ENCODE measurements at places on chromosomes 6 and 20. TPM values are rescaled to one million over a fixed set of nuclear protein-coding genes. Genes with fewer than 3 reads are reported as not detected.
A peak's percentile ranks its signal among the peaks of the same experiment; 100 is the strongest.

DNA sequence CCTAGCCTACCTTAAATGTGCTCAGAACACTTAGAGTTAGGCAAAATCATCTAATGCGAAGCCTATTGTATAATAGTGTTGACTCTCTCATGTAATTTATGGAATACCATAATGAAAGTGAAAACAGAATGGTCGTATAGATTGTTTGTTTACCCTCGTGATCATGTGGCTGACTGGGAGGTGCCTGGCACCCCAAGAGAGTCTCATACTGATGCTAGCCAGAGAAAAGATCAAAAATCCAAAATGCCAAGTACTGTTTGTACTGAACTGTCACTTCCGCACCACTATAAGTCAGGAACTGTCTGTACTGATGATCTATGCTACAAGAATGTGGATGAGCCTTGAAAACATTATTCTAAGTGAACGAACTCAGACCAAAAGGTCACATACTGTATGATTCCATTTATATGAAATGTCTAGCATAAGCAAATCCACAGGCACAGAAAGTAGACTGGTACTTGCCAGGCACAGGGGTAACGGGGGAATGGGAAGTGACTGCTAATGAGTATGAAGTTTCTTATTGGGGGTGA, 22.4 kb downstream of the ZMYND8 start:
- DNase-seq: no peak
- H3K4me3 ChIP-seq: no peak overlapping the region
- no peaks in the 10 kb centered on the region for H3K27me3 ChIP-seq
- peak overlapping the region; percentile 47 for H3K27ac ChIP-seq

- no peaks in the 10 kb centered on the region for H3K4me1 ChIP-seq
- no peaks in the 10 kb centered on the region for H3K27me3 ChIP-seq
- no peak overlapping the region for H3K4me3 ChIP-seq
- no peaks in the 10 kb centered on the region for H3K36me3 ChIP-seq
Observed at GRCh38 chr6:122363769-122364483, 35.5 kb upstream of the HSF2 start.

The ACSS1 gene
- total RNA-seq: 0.61 TPM

GRCh38 chr6:148530976-148531375, 188.3 kb downstream of the SASH1 start:
- H3K27ac ChIP-seq: no peak overlapping the region
- H3K4me1 ChIP-seq: no peaks in the 10 kb centered on the region
- DNase-seq: no peak
- H3K4me3 ChIP-seq: no peak overlapping the region
- no peaks in the 10 kb centered on the region for H3K27me3 ChIP-seq
- peaks cover 77% of the 10 kb centered on the region for H3K36me3 ChIP-seq

DNA sequence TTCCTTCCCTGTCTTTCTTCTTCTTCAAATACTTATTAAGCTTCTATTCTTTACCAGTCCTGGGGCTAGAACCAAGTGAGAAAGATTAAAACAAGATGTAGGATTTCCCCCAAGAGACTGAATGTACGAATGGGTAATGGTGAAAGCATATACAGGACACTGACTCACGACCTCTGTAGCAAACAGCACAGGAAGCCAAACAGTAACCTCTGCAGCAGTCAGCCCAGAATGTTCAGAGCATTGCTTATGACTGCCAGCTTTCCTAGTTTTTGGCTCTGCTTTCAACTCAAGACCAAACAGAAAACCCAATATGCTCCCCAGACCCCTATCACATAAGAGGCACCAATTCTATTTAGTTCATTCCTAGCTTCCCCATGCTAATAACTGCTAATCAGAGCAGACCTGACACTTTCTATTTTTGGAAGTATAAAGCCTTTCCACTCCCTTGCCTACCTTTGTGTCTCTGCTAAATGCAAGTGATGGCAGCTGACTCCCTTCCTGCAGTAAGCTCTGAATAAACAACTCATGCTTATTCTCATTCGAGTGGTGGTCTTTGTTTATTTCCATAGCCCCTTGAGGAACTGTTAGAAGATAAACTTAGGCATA, 690.6 kb downstream of the EPM2A start:
- no peak overlapping the region for H3K27ac ChIP-seq
- H3K36me3 ChIP-seq: peaks cover 19% of the 10 kb centered on the region
- H3K27me3 ChIP-seq: no peaks in the 10 kb centered on the region
- H3K4me3 ChIP-seq: no peak overlapping the region

- no peak within 1 kb of the TSS for H3K27ac ChIP-seq
- peak; percentile 83 for DNase-seq
- H3K36me3 ChIP-seq: peaks cover 3% of the 10 kb centered on the region
- H3K4me3 ChIP-seq: peak within 1 kb of the TSS; percentile 80
- no peaks in the 10 kb centered on the region for H3K4me1 ChIP-seq
- H3K27me3 ChIP-seq: no peaks in the 10 kb centered on the region
Observed at GRCh38 chr6:83430611-83431544, at the start of gene ME1. TSS of gene ME1 (minus strand) at chr6:83431051. CDS start at chr6:83430954, 97 bp downstream.

- H3K27ac ChIP-seq: no peak overlapping the region
- H3K36me3 ChIP-seq: no peaks in the 10 kb centered on the region
- H3K4me3 ChIP-seq: no peak overlapping the region
- no peak for DNase-seq
Observed at GRCh38 chr6:36800223-36801076, 38.8 kb downstream of the CPNE5 start.

DNA sequence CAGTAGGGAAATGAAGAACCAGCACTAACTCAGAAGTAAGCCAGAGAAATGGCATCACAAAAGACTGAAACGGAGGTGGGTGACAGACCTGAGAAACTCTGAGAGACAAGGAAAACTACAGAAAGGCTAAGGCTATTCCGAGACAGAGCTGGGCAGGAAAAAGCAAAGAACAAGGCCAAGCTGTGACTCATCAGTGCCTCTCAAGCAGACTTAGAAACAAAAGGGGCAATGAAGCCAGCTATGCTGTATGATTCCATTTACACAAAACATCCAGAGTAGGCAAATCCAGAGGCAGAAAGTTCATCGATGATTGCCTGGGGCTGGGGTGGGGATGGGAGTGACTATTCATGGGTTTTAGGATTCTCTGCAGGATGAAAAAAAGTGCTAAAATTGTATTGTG, 50.0 kb downstream of the SLC23A2 start:
- no peaks in the 10 kb centered on the region for H3K4me1 ChIP-seq
- H3K36me3 ChIP-seq: no peaks in the 10 kb centered on the region
- DNase-seq: no peak
- H3K27ac ChIP-seq: no peak overlapping the region
- no peak overlapping the region for H3K4me3 ChIP-seq

DNA sequence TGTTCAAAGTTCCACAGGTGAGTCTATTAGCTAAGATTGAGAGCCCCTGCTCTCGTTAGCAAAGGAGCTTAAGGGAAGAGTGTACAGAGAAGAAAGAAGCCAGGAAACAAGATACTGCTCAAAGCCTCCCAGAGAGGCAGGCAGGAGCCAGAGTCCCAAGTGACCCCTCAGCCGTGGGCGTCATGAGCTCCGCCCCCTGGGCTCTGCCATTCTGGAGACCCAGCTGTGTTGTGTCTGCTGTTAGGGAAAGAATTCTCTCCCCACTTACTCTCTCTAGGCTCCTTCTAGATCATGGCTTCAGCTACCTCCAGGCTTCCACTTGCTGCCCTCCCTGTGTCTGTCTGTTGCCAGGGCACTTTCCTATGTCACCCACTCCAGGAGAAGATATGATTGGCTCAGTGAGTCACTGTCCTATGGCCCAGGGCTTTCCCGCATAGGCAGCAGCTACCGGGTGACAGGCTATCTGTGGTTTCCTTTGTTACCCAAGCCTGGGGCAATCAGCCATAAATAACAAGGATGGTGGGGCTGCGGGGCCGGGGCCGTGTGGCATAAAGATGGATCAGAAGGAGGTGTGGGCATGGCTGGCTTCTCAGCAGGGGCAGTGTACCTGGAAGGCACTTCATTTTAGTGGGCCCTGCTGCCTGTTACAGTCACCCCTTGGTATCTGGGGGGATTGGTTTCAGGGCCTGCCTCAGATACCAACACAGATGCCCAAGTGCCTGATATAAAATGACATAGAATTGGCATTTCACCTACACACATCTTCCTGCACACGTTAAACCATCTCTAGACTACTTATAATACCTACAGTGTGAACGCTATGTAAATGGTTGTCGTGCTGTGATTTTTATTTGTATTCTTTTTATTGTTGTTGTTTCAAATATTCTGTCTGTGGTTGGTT, 118.9 kb downstream of the ARMC2 start:
- no peak overlapping the region for H3K4me3 ChIP-seq
- H3K36me3 ChIP-seq: no peaks in the 10 kb centered on the region
- H3K4me1 ChIP-seq: no peaks in the 10 kb centered on the region
- no peaks in the 10 kb centered on the region for H3K27me3 ChIP-seq
- peak; percentile 67 for DNase-seq

- H3K36me3 ChIP-seq: peaks cover 8% of the 10 kb centered on the region
- no peaks in the 10 kb centered on the region for H3K4me1 ChIP-seq
- no peak overlapping the region for H3K27ac ChIP-seq
Observed at GRCh38 chr6:132007474-132008190, 56.5 kb upstream of the CCN2 start.

GRCh38 chr6:916131-916530, 223.2 kb upstream of the EXOC2 start:
- no peak overlapping the region for H3K4me3 ChIP-seq
- H3K4me1 ChIP-seq: no peaks in the 10 kb centered on the region
- no peaks in the 10 kb centered on the region for H3K27me3 ChIP-seq
- DNase-seq: no peak
- no peak overlapping the region for H3K27ac ChIP-seq
- H3K36me3 ChIP-seq: peaks cover 7% of the 10 kb centered on the region

- H3K4me3 ChIP-seq: peak overlapping the region; percentile 88
- no peaks in the 10 kb centered on the region for H3K36me3 ChIP-seq
- H3K27me3 ChIP-seq: peaks cover 33% of the 10 kb centered on the region
- no peak overlapping the region for H3K27ac ChIP-seq
- peak; percentile 71 for DNase-seq
Observed at GRCh38 chr6:390914-391558, 516 bp upstream of the IRF4 start.

The BPIFB1 gene
- not detected for total RNA-seq

The PPP1R14C gene
- total RNA-seq: 0.37 TPM

The PAQR8 gene
- 3.4 TPM for total RNA-seq

The ARMC12 gene
- 1.5 TPM for total RNA-seq

- H3K27ac ChIP-seq: no peak overlapping the region
- no peak for DNase-seq
- peaks cover 3% of the 10 kb centered on the region for H3K4me1 ChIP-seq
- no peaks in the 10 kb centered on the region for H3K27me3 ChIP-seq
Observed at GRCh38 chr20:20201124-20201523, 148.8 kb downstream of the CFAP61 start.

- no peak overlapping the region for H3K4me3 ChIP-seq
- no peaks in the 10 kb centered on the region for H3K27me3 ChIP-seq
- H3K27ac ChIP-seq: no peak overlapping the region
- no peaks in the 10 kb centered on the region for H3K36me3 ChIP-seq
Observed at GRCh38 chr6:46184114-46184513, 13.3 kb upstream of the ENPP5 start.

Data from H9 (cell line).